ENCODE measurements at places on chromosomes 5 and 9.

- DNase-seq = no peak
Measured at GRCh38 chr5:13809921-13810320, 134.6 kb downstream of the DNAH5 start.

DNA sequence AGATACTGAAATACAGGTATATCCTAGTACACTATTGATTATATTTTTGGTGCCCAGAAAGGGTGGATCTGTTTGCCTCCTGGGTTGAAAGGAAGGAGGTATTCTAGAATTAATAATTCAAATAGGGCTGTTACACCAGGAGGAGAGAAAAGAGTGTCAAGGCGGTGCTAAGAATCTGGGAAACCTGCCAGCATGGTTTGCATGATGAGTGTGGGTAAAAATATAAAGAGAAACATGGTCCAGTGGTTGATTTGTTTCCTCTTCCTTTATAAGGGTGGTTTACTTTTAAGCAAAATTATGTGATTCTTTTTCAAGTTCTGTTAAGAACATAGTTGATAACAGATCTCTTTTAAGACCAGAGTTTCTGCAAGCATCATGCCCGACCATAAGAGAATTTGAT lies 69.4 kb upstream of the NFIB start:
- DNase-seq = no peak

DNA sequence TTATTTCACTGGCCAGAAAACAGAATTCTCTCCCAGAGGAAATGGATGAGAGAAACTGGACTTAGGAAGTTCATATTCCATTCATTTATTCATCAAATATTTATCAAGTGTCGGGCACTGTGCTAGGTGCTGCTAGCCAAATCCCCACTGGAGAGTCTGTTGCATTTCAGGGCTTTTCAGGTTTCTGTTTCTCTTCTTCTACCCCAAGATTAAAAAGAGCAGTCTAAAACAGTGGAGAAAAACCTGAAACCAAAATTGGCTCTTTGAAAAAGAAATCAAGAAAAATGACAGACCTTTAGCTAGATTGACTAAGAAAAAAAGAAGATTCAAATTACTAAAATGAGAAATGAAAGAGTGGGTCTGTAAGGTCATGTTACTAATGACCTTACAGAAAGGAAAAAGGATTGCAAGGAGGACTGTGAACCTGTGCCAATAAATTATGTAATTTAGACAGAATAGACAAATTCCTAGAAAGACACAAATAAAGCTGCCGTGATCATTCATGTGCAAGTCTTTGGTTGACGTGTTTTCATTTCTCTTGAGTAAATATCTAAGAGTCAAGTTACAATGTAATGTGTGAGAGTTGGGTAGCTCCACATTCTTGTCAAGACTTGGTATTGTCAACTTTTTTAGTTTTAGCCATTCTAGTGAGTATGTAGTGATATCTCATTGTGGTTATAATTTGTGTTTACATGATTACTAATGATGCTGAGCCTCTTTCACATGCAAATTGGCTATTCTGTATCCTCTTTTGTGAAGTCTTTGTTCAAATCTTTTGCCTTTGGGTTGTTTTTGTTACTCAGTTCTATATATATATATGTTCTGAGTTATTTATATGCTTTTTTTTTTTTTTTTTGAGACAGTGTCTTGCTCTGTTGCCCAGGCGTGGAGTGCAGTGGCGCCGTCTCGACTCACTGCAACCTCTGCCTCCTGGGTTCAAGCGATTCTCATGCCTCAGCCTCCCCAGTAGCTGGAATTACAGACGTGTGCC lies 23.7 kb downstream of the SNX30 start:
- no peak for DNase-seq

GRCh38 chr5:39513236-39513635 lies 88.5 kb upstream of the DAB2 start:
- DNase-seq = no peak

DNA sequence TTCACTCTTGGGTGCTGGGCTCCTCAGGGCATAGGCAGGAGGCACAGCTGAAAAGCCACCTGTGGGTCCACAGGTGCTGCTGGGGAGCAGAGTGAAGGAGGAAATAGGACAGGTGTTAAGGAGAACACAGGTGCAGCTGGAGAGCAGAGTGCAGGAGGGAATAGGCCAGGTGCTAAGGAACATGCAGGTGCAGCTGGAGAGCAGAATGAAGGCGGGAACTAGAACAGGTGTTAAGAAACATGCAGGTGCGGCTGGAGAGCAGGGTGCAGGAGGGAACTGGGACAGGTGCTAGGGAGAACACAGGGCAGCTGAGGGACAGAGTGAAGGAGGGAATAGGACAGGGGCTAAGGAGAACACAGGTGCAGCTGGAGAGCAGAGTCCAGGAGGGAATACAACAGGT lies 43.8 kb upstream of the PLEKHG4B start:
- DNase-seq = no peak

DNA sequence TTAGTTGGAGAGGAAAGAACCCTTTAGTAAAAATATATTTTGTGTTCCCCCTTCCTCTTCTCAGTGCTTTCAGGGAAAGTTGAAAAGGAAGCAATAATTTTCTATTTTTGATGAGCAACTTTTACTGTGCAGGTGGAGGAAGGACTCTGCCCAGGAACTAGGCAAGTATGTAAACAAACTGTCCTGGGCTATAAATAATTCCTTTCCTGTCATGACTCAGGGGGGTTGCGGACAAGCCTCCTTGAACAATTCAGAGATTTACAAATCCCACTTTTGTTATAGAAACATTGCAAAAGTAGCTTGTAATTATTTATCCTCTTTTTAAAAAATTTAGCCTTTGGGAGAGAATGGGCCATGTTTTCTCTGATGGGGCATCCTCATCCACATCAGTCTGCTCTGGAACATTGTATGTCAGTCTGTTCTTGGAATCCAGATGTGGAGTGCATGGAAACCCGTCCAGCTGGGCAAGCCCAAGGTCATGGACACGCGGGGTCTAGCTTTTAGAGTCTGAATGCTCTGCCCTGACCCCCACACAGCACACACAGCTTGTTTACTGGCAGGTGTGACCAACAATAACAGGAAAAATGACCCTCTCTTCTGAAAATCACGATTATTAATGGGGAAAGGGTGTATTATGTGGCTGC lies 127.6 kb downstream of the GADD45G start:
- no peak for DNase-seq

GRCh38 chr5:173884402-173885053 lies 3.6 kb upstream of the CPEB4 start:
- DNase-seq = no peak

DNA sequence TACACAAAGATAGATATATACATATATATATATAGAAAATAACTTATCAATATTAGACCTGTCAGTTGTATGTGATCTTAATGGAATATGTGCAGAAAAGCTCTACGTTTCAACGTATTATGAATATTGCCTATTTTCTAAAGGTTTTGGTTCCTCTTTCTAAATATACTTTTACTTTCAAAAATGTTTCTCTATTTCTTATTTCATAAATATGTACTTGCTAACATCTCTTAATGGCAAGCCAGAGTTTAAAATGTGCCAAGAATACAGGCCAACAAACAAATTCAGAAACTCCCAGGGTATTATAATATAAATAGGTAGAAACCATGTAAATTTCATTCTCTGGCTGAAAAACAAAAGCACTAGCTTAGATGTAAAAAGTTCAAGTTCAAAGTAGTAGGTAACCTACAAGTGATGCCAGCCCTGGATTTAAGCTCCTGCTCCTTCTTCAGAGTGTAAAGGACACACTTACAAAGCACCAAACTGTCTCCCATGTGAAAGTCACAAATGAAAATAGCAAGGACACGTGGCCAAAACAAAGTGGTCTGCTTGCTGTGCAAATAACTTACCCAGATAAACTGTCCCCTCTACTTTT lies 685.1 kb upstream of the DMAC1 start:
- no peak for DNase-seq

GRCh38 chr5:1797103-1797800 lies 2.4 kb downstream of the MRPL36 start:
- DNase-seq = no peak

DNA sequence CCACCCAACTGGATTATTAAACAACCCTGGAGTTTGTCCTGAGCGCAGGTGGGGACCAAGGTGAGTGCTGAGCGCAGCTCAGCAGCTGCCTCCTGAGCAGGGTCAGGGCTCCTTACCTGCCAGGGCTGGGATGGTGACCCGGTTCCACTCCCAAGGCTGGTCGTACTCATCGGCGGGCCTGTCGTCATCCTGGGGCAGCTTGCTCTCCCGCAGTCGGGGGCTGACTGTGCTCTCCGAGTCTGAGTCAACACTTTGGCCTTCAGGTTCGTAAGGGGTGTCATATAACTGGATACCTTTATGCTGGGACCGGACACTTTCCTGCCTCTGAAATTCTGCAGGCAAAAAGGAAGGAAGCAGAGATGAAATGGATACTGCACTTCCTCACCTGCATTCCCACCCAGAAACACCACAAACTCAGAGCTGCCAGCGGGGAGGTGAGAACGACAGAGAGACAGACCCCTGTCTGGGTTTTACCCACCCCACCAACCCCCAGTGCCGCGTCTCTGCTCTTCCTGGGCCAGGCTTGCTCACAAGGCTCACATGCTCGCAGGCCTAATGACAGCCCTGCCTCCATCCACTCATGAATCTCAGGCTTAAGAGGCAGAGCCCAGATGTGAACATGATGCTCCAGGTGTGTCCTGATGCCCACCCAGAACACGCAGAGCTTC lies 70.7 kb upstream of the SLC25A51 start:
- DNase-seq = no peak

DNA sequence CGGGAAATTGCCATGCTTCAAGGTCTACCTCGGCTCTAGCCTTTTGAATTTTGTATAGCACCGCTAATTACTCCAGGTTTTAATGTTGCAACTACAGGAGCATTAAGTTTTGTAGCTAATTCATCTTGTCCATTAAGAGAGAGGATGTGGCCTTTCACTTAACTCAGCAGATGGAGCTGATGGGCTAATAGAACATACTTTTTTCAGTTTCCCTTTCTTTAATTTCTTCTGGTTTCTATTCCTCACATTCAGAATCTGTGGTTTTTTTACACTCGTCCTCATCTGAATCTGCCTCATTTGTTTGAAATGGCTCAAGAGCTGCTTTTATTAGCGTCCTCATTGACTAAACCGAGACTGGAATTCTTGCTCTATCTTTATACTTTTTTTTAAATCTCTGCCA lies 2085.7 kb upstream of the C9orf72 start:
- DNase-seq = no peak

GRCh38 chr5:136656811-136657210 lies 291.5 kb upstream of the TRPC7 start:
- DNase-seq = no peak

- no peak for DNase-seq
Measured at GRCh38 chr5:11300736-11301135, 539.7 kb upstream of the DAP start.

GRCh38 chr9:95457769-95458168 lies 59.0 kb downstream of the PTCH1 start:
- DNase-seq = no peak

DNA sequence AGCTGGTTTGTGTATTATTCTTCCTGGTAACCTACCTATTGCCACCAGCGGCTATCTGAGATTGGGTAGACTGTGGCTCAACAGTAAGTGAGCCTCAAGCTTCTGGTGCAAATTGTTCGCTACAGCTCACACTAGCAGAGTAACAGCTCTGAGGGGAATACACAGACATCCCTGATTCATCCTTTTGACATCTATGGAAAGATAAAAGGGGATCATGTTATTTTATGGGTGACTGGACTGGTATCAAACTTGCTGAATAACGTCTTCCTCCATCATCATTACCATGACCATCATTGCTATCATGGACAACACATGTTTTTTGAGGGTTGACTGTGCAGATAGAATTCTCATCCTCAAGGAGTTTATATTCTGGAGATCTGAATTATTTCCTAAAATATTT lies 129.6 kb downstream of the PIK3R1 start:
- DNase-seq = no peak

- DNase-seq = peak; percentile 85
Measured at GRCh38 chr9:123353984-123354591, 1.9 kb upstream of the CRB2 start.

DNA sequence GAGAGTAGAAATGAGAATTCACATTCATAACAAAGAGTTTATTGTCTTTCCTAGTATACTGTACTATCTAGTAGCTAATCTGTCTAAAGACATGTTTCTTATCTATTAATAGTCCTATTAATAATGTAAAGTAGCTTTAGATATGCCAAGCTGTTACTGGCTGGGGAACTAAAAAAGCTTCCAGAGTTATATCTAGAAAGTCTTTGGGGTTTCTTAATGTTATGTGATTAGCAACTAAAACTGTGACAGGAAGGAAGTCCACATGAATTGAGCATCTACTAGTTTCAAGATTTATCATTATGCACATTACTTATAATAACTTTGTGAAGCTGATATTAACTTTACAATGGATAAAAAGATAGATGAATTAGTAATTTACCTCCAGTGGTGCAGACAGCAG lies 122.7 kb upstream of the CDKN2B start:
- no peak for DNase-seq

GRCh38 chr9:22307013-22307711 lies 139.5 kb upstream of the DMRTA1 start:
- no peak for DNase-seq

DNA sequence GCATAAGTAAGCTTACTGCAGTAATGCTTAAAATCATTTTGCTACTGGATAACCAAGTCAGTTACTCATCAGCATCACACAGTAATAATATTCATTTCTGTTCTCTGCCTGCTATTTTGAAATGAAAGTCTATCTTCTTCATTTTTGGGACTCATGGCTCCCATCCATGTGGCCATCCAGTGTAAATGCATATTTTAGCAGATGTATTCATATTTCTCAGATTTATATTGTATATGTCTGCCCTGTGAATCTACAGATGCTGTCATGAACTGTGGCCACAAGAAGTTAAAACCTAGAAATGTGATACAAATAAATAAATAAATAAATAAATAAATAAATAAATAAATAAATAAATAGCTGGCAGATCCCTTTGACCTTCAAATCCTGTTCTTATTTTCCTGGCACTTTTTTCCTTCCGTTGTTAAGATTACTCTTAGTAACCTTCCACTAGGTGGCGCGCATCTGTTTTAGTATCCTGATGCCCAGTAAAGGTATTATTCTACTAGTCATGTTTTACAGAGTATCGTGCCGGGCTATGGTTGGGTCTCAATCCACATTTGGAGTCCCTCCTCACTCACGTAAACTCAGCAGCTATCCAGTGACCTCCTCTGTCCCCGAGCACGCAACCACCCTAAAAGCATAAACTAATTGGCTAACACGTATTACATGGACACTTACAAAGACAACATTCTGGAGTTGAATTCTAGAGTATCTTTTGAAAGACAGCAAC lies 79.2 kb upstream of the IL7R start:
- peak; percentile 29 for DNase-seq

DNA sequence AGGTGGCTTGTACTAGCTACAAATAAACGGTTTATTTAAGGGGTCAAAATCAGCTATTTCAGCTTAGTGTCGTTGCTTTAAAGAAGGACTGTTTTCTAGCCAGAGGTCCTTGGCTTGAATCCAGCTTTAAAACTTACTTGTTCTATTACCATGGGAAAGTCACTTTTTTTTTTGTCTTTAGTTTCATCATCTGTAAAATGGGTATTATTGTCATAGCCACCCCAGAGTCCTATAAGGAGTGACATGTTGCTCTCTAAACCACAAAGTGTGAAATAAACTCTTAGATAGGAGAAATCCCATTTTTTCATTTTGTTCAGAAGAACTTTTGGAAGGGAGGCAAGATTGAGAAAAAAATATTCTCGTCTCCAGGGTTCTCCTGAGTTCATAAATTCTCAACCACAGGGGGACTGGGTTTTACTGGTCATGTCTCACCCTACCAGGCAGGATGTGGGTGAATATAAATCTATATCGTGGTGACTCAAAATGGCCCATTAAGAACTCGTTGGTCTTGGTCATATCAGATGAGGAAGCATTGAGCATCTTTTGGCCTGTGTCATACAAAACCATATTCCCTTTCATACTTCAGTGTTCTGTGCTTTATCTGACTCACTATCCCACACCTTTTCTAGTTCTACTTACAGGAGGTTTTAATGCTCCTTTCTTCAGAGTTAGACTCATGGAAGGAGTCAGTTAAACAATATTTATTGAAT lies 202.7 kb upstream of the NR3C1 start:
- DNase-seq = peak; percentile 25
